Caco-2 (cell line): ENCODE measurements at places on chromosomes 12 and 14.

GRCh38 chr12:57726884-57727757 lies 11.4 kb downstream of the AGAP2 start:
- DNase-seq: no peak

DNA sequence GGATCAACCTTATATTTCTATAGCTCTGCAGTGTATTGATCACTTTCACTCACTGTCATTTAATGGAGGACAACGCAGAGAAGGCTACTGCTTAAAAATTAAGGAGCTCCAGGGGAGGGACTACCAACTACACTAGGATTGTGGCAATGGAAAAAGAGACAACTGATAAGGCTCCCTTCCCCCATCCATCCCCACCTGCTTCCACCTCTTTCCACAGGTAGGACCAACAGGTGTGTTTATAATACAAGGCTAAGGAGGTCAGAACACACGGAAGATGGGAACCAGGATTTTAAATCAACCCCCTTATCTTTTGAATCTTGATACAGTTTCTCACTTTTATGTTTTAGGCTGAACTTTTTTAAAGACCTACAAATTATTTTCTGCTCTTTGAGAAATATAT lies 90.8 kb downstream of the STAB2 start:
- no peak for DNase-seq

- DNase-seq: no peak
These were observed 612.4 kb downstream of the NRXN3 start for GRCh38 chr14:78782551-78782950.

DNA sequence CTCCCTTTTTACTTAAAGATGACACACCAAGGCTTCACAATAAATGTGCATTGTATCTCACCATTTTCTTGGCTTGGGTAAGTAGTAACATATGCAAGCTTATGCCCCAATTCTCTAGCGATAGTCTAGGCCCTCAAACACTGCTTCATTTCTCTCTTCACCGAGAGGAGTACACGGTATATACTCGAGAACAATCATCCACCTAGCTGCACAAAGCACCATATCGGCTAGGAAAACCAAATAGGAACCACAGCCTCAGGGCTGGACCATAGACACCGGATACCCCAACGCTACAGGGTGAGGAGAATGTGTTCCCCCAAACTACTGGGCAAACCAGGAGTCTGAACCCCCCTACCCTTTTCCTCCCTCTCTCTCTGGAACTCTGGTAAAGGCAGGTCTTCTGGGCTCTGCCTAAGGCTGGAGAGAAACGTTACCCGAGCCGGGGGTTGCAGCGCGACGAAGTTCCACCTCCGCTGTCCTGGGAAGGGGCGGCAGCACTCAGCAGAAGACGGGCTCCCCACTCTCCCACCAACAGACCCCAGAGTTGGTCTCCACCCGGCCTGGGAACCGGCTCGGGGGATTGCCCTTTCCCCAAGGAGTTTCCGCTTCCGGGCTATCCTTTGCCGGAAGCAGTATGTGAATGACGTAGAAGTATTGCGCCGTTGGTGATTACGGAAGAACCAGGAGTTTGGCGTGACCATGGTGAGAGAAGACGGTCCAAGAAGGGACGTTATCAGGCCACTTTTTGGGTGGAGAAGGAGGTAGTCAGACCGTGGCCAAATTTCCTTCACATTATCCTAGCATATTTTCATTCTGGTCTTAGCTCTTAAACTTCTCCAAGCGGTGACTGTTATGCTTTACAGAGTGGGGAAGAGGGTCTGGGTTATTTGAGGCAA lies at the start of the genes AREL1 and FCF1:
AREL1 (minus strand) TSS at position 582 of the 896 bp plus-strand sequence. CDS start 27,465 bp downstream, outside the sequence.
FCF1 (plus strand) TSS at position 646 of the 896 bp plus-strand sequence; CDS start at position 700, 54 bp downstream.
- DNase-seq: peak; percentile 83

DNA sequence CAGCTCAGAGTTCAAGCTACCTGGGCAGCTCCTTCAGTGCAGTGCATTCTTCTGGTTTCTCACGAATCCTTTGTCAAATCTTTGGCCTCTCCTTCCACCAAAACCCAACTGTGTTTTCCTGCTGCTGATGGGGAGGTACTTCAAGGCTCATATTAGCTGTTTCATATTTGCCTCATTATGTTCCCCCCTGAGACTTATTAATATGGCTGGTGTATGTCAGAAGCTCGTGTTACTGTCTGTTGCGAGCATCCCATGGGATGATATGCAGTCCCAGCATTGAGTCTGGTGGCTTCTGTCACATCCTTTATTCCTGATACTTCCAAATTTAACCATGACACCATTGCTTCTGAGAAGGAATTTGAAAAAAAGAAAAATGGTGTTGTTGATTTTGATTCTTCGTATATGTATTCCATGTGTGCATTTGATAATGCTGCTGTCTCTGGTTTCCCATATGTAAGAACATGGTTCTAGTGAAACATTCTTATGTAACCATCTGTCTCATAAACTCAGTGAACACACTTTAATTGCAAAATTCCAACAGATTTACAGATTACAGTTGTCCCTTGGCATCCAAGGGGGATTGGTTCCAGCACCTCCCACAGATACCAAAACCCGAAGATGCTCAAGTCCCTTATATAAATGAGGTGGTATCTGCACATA lies 149.1 kb downstream of the KICS2 start:
- no peak for DNase-seq

- no peak for DNase-seq
These were observed 56.0 kb downstream of the FBXO34 start for GRCh38 chr14:55327179-55327578.

GRCh38 chr12:105573574-105573973 lies 243.1 kb downstream of the C12orf75 start:
- DNase-seq: no peak

DNA sequence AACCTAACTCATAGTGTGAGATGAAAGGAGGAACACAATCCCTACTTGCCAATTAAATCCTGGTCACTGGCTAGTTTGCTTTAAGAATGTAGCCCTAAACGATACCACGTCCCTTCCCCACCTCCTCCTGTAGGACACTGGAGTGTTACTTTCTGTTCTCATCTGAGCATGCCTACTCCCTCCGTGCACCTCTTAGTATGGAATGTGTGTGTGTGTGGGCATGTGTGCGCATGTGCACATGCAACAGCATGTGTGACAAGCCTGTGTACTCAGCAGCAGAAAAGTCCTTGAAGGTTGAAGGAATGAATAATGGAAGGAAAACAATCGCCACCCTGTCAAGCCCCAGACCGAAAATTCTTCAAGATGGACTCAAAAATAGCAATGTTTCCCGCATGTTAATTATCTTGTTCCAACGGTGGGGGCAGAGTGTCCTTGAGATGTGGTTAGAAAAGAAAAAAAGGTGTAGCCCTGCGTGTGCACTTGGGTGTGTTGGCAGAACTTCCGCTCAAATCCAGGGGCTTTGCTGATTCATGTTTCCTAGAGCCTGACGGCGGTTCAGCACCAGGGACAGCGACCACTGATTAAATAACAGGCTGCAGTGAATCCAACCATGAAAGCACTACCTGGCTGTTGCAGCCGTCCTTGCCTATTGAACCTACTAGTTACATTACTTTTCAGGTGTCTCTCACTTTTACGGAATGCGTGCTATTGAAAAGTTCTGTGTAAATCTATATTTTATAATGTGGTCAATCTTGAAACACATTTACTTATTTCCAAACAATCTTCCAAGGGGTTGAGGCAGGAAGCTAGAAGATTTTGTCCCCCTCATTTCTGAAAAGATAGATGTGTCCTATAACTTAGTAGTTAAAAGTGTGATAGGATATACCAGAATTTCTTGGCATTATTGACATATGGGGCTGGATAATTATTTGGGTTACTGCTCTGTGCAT lies 79.8 kb downstream of the SRRM4 start:
- DNase-seq: peak; percentile 65

- DNase-seq: no peak
These were observed 2.5 kb downstream of the CMAS start for GRCh38 chr12:22048351-22049041.

- no peak for DNase-seq
These were observed 1816.2 kb upstream of the FLRT2 start for GRCh38 chr14:83713732-83714131.

DNA sequence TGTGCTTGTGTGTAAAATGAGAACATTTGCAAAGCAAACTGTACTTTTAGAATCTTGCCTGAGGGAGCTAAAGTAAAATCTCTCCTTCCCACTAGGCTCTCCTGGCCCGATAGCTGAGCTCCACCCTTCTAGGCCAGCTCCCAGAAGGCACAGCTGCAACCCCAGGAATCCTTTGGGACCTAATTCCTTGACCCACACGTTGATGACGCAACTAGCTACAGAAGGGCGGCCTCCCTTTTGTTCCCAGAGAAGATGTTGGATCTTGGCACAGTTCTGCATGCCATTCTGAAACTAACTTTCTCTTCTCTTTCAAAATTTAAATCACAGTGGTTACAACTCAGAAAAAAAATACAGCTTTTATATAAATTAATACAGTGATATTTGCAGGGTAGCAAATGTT lies 268.1 kb downstream of the EGLN3 start:
- no peak for DNase-seq

- no peak for DNase-seq
These were observed 99.7 kb downstream of the WSCD2 start for GRCh38 chr12:108228746-108229145.

DNA sequence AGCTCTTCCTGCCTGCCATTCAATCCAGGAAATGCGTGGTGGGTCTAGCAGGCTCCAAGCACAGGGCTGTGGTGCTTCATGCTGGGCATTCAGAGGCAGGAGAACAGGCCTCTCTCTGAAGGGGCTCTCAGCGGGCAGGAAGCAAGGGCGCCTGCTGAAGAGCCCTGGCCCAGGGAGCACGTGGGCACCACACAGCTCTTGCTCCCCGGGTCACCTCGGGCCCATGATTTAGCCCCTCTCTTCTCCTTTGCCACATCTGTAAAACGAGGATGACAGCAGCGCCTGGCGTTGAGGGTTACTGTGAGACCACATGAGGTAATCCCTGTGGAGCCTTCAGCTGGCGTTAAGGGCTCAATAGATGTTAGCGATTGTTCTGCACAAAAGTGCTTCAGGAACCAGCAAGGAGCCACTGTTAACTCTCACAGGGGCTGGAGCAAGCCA lies 37.6 kb upstream of the SPTLC2 start:
- no peak for DNase-seq

GRCh38 chr12:3795492-3796133 lies 42.7 kb upstream of the CRACR2A start:
- DNase-seq: no peak

- DNase-seq: no peak
These were observed 367.8 kb upstream of the CLEC14A start for GRCh38 chr14:38623661-38624060.

GRCh38 chr12:10042167-10042566 lies 11.7 kb downstream of the CLEC9A start:
- DNase-seq: no peak

GRCh38 chr14:101843665-101844064 lies 82.2 kb downstream of the PPP2R5C start:
- DNase-seq: no peak

DNA sequence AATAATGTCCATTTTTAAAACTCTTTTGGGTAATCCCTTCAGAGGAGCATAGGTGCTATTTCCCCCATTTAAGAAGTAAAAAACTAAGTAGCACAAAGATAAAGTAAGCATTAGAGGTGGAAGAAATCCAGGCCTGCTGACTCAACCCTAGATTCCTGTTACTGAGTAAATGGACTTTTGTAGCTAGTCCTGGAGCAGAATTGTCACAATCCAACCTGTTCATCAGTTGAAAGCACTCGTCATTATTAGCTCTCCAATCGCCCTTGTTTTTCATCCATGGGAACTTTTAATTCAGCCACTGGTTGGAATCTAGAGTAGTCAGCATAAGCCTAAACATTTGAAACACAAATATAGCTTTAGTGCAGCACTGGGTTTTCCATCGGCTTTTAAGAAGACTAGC lies 139.5 kb upstream of the AMIGO2 start:
- no peak for DNase-seq

DNA sequence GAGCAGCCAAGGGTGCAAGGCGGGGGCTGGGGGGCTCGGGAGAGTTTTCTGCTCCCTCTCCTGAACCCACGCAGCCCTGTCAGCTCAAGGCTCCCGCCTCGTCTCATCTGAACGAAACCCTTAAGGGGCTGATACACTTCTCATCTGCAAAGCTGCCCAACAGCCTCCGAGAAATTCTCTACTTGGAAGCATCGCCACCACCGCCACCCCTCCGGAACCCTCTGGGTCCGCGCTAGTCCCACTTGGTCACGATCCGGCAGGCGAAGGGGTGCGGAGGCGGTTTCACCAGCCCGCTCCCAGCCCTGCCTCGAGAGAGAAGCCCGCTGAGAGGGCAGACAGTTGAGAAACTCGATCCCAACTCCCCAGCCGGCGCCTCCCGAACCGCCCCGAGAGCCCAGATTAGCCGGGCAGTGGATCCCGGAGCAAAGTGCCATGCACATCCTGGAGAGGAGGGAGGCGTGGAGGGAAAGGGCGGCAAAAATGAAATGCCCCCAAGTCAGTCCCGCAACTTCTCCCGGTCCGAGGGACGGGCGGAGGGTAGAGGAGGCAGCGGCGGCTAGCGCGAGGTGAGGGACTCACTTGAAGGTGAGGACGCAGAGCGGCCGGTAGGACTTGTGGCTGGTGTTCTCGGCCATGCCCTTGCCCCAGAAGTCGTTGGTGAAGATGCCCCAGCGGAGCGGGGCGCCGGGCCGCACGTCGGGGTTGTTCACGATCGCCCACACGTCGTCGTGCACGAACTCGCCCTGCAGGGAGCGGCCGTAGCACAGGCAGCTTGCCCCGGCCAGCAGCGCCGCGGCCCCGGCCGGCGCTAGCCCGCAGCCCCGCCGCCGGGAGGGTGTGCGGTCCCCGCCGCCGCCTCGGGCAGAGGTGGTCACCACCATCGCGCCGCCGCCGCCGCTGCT lies 620 bp downstream of the TMTC1 start:
- no peak for DNase-seq

- DNase-seq: peak; percentile 65
These were observed 320.2 kb upstream of the SFSWAP start for GRCh38 chr12:131390412-131391334.

DNA sequence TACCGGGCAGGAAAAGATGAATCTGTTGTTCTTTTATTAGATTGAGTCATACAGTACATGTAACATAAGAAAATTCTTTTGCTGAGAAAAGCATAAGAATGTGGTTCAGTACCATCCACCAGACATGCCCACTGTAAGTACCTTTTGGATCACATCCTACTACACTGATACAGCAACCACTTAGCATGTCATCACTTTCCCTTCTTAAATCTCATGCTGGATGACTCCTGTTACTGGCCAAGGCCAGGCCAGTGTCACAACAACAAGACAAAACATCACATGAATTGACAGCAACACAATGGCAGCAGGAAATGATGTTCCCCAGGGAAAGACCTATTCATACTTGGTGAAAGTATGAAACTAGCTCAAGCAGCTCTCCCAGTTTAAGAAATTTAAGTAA lies 46.4 kb downstream of the STXBP6 start:
- no peak for DNase-seq

DNA sequence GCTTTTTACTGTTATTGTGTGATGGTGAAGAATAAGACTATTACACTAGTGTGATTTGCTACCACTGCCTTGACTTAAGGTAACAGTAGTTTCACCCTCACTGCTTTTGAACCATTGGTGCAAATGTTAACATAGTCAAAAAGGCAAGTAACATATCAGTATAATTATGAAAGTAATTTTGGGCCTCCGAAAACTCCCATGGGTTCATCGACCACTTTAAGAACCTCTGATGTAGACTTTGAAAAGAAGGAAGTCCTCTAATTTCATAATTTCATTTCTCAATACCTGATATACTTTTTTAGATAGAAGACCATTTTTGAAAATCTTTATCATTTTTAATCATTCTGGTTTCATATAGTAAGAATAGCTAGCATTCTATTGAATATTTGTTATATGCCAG lies 57.7 kb downstream of the ETNK1 start:
- DNase-seq: no peak
